Hematopoietic multipotent progenitor cell (in vitro differentiated cells): ENCODE measurements at places on chromosomes 11 and 22. TPM values are rescaled to one million over a fixed set of nuclear protein-coding genes. Genes with fewer than 3 reads are reported as not detected.

DNA sequence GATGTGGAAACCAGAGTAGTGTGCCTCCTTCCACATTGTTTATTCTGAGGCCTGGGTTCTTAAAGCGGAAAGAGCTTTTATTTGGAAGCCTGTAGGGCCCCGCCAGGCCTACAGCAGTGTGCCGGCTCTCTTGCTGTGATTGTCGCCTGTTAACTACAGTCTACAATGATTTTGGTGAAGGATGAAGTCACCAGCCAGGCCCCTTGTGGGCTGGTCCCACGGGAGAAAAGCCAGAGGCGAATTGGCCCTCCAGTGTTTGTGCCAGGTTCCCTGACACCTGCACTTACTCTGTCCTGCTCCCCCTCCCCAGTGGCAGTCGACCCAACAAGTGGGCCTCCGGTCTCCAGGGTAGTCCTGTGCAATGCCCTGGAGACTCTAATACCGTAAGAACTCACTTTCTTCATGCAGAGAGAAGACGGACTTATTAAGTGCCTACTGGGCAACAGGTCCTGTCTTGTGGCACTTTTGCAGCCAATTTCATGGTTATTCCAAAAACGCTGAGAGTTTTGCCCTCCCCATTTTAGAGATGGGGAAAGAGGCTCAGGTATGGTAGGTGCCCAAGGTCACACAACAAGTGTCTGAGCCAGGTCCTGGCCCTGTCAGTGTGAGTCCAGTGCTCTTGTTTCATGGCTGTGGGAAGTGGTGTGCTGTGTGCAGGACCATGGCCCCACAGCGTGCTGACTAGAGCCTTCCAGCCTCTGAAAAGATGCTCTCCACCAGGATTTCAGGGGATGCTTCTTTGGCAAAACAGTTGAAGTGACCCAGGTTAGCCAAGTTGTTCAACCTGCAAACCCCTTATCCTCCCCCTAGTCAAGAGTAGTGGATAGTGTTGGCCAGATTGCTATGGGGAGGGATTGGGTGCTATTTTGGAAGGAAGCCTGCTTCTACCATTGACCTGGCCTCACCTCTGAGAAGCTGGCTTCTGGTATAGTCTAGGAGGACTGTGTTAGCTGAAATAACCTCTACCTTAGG is 1.4 kb downstream of the MICAL2 start:
- DNase-seq, result no peak

GRCh38 chr22:26215736-26216135 is 46.5 kb downstream of the SEZ6L start:
- DNase-seq, result no peak

- no peak for DNase-seq
Measured at GRCh38 chr11:128146926-128147605, 440.3 kb downstream of the ETS1 start.

DNA sequence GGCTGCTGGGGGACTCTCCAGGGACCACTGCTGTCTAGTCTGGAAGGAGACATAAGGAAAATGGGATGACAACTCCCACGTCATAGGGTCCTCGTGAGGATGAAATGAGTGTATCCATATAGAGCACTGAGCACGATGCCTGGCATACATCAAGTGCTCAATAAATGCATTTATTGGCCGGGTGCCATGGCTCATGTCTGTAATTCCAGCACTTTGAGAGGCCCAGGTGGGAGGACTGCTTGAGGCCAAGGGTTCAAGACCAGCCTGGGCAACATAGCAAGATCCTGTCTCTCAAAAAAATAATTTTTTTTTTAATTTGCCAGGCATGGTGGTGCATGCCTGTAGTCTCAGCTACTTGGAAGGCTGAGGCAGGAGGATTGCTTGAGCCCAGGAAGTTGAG is 12.2 kb upstream of the TPST2 start:
- DNase-seq, result no peak

DNA sequence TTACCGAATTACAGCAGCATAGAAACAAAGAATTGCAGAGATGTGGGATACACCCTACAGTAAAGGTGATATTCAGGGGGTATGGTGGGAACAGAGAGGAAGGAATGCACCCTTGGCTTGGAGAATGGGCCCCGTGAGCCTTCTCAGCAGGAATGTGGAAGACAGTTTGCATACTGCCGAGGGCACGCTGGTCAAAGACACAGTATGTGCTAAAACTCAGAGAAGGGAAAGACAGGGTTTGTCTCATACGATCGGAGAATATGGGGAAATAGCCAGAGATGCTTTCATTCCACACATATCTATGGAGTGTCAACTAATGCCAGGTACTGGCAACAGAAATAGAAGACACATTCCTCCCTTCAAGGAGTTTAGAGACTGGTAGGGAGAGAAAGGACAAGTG is 36.9 kb downstream of the UBASH3B start:
- no peak for DNase-seq

The PLEKHA7 gene
- total RNA-seq, result 2.7 TPM

- DNase-seq, result no peak
Measured at GRCh38 chr11:95922099-95922498, 1.8 kb downstream of the MTMR2 start.

The OR5A1 gene
- under 0.01 TPM for total RNA-seq

The MS4A15 gene
- not detected for total RNA-seq

DNA sequence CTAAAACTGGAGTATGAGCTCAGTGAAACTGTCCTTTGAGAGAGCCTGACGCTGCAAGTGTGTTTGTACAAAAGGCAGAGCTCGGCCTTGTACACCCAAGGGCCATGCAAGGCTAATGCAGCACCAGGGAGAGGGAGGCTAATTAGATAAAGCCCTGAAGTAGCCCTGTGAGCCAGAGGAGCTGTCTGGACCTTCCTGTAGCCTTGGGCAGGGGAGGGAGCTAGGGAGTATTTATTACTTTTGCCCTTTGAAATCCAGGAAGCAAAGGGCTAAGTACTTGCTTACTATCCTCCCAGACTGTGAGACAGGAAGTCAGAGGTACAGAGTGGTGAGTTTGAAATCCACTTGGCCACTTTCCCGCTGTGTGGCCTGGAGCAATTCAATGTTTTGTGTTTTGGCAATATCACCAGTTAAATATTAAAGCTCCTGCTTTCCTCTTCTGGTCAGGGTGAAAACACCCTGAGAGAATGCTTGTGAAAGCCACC is 10.2 kb upstream of the LDHA start:
- DNase-seq, result no peak

The RFPL2 gene
- total RNA-seq, result not detected

- no peak for DNase-seq
Measured at GRCh38 chr22:23695571-23696325, 4.9 kb downstream of the RGL4 start.

DNA sequence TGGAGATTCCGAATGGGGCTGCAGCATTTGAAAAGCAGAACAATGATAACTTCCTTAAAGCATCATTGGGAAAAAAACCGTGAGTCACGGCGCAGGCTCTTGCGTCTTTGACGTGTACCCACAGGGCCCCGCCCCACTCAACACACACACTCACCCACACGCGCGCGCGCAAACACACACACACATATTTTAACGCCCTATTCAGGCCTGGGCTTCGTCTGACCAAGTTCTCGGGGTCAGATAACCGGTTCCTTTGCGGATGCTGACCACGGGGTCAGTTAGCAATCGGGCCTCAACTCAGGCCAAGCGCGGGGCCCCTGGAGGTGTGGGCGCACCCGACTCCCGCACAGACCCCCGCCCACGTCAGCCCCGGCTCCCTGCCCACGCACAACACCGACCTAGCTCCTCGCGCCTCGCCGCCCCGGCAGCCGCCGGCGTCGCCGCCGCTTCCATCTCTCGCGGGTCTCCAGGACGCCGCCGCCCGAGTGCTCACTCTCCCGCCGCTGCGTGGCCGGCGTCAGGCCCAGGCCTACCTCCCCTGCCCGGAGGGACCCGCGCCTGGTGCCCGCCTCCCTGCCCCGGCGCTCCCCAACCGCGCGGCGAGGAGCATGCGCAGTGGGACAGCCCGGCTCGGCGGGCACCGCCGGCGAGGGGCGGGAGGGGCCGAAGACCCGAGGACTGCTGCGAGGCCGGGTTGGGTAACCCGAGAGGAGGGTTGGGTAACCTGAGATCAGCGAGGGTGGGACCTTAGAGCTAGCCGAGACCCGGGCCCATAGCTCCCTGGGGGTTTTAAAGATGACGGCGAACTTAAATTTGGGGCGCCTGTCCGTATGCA is at the start of gene SLC36A4:
Gene SLC36A4, minus strand, starts transcription at position 612 of the 835 bp plus-strand sequence. Its CDS starts 159 bp downstream, at position 453.
- peak; percentile 97 for DNase-seq

The OR8K3 gene
- total RNA-seq, result not detected

GRCh38 chr11:119051440-119052162 is 5.4 kb downstream of the HYOU1 start:
- DNase-seq, result no peak

DNA sequence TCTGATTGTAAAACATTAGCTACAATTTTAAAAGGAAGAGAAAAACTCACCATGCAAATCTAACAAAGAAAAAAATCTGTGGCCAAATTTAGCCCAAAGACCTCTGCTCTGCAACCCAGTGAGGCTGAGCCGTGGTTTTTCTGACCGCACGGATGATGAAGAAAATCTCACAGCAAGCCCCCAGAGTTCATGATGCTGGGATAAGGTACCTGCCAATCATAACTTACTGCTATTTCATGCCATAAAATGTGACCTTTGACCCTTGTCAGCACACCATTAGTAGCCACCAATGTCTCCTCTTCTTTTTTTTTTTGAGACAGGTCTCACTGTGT is 11.1 kb downstream of the CERK start:
- DNase-seq, result no peak

- DNase-seq, result no peak
Measured at GRCh38 chr11:118430956-118431355, 5.3 kb upstream of the KMT2A start.

DNA sequence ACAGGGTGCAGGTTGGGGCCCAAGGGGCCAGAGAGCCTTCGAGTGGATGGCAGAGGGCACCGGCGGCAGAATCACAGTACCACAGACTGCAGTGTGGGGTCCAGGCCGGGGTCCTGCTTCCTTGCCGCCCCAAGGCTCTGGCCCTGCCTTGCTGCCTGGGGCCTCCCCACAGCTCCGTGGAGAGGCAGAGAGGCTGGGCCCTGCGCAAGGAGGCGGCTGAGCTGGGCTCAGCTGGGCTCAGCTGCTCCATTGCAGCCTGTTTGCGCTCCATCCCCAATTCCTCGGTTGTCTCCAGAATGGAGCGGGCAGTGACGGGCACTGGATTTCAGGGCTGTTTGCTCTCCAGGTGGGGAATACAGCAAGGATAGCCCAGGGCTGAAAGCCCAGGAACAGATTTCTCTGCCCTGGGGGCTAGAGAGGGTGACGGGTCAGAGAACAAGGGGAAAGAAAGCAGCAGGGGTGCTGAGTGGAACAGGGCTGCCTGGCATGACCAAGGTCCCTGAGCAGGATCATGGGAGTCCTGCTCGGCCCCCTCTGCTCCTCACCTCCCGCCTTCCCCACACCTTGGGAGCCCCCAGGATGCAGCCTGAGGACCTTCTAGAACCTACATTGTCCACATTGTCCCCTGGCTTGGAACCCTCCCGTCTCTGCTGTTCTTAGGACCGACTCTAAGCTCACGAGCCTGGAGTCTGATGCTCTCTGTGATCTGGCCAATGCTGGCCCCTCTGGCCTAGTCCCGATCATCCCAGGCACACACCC is 18.9 kb downstream of the MRGPRG start:
- no peak for DNase-seq

DNA sequence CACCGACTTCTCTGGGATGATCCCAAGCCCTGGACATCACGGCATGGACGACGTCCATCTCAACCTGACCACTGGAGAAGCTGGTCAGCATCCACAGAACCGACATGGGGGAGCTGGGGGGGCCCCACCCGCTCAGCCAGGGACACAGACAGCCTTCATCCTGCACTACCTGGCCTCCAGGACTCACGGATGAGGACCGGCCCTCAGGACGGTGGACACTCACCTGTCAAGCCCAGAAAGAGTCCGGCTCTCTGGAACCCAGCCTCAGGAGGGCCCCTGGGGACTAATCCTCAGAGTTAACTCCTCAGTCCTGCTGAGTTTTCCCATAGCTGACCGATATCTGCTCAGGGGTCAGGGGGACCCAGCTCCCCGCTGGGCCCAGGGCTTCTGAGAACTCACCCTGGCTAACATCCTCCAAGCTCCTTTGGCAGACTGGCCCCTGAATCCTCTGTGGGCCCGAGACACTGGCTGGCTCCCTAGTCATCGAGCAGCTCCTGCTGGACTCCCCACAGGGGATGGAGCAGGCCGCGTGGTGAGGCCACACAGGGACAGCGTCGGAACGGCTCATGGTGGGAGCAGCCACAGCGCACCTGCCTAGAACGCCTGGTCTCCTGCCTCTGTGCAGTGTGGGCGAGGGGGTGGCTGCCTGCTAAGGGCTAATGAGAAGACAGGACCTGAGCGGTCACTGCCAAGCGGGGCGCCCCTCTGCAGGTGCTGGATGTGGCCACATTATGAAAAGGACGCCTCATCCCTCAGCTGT is 649.2 kb downstream of the BRD1 start:
- DNase-seq, result no peak

GRCh38 chr11:9747828-9748227 is 84.0 kb downstream of the SWAP70 start:
- no peak for DNase-seq

GRCh38 chr11:111331711-111332479 is 33.5 kb downstream of the POU2AF3 start:
- DNase-seq, result no peak

The LRRC32 gene
- 0.27 TPM for total RNA-seq

DNA sequence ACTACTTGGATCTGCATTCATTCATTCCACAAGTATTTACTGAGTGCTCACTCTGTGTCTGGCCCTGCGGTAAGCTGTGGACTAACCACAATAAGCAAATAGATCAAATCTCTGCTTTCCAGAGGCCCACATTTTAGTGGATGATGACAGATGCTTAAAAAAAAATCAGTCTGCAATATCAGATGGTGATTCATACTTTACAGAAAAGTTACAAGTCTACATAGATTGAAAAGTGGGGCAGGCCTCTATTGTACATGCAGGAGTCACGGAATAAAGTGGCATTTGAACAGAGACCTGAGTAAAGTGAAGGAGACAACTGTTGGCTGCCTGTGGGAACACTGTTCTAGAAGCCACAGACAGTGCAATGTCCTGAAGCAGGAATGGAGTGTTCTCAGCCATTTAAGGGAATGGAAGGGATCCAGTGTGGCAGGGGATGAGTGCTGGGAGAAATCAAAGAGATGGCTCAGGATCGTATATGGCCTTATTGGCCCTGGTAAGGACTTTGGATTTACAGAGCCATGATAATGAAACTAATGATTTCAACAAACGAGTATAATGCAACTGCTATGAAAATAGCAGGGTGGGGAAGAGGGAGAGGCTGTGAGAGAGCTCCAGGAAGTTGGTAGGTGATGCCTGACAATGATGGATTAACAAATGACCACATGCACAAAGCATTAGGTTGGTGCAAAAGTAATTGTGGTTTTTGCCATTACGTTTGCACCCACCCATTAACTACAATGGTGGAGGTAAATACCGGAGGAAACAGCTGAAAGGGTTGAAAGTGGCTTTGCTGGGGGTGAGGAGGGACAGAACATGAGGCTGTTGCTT is 31.1 kb downstream of the TMEM45B start:
- peak; percentile 33 for DNase-seq

The CD3E gene
- 0.54 TPM for total RNA-seq

DNA sequence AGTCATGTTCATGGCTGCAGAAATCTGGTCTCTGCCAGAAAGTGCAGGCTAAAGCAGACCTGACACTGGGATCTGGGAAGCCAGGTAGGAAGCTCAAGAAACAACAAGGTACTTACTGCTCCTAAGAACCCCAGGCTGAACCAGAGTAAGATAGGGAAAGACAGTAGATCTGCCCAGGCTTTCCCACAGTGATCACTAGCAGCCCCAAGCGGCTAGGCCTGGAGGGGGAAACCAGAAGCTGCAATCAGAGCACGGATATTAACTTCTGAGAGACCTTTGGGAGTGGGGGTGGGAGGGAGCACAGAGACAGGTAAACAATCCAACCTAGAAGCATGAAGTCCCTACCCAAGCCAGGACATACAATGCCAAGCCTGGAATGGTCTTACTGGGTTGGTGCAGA is 135.2 kb upstream of the C11orf58 start:
- DNase-seq, result no peak
